ENCODE measurements at places on chromosomes 2 and 18.

- DNase-seq: no peak
These were observed 179.0 kb upstream of the TMEFF2 start for GRCh38 chr2:192373754-192374153.

- no peak for DNase-seq
These were observed at the start of gene EMILIN1 for GRCh38 chr2:27078267-27079194. Gene EMILIN1, plus strand, starts transcription at chr2:27078615. Its CDS starts 451 bp downstream, at chr2:27079066.

DNA sequence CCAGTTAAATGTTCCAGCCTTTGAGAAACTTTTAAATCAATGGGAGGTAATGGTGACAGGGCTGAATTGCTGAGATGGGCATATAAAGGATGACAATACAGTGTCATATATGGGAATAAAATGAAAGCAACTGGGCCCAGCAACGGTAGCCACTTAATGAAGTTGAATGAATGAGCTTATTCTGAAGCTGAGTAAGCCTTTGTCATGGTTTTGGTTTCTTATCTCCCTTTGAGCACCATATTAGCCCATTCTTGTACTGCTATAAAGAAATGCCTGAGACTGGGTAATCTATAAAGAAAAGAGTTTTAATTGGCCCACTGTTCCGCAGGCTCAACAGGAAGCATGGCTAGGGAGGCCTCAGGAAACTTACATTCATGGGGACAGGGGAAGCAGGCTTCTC lies 3.5 kb upstream of the THUMPD2 start:
- no peak for DNase-seq

DNA sequence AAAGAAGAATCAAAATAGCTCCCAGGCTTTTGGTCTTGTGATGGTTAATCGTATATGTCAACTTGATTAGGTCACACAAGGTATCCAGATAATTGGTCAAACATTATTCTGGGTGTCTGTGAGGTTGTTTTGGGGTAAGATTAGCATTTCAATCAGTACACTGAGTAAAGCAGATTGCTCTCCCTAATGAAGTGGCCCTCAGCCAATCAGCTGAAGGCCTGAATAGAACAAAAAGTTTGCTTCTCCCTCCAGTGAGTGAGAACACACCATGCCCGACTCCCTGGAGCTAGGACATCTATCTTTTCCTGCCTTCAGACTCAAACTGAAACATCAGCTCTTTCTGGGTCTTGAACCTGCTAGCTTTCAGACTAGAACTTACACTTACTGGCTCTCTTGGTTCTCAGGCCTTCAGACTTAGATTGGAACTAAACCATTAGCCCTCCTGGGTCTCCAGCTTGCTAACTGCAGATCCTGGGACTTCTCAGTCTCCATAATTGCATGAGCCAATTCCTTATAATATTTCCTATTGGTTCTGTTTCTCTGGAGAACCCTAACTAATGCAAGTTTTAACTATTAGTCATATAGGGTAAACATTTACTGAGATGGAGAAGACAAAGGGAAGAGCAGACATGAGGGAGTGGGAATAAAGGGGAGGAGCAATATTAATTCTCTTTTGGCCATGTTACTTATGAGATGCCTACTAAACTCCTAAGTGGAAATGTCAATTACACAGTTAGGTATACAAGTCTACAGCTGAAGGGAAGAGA lies 25.5 kb downstream of the LNPK start:
- DNase-seq: no peak

DNA sequence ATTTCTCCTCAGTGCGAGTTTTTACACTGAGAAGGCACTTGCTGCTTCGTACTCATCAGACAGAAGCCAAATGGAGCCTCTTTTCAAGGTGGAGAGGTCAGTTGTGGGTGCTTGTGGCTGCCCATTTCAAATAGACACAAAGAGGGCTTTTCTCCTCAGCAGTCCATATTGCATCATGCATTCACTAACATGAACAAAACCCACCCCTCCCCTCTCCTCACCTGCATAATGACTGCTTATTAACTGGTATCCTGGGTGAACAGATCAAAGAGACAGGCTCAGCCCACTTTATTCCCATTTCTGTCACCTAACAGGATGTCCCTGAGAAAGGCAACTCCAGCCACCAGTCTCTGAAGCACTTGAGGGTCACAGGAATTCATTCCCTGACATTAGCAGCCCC lies 28.9 kb downstream of the KLF7 start:
- no peak for DNase-seq

DNA sequence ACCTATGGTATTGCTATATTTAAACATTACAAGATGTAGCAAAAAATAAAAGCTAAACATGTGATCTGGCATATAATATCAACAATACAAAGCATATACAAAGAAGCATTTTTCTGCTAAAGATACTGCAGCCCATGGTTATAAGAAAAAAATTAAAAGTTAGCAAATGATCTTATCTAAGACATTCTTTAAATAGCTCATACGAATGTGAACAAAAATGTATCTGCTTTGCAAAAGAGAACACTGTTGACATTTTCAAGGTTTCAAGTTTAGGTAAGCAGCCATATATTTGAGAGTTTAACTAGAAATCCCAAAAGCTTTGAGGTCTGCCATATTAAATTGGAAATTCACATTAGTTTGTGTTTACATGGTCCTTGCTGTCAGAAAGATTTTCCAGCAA lies 301.0 kb upstream of the SLC39A10 start:
- no peak for DNase-seq

DNA sequence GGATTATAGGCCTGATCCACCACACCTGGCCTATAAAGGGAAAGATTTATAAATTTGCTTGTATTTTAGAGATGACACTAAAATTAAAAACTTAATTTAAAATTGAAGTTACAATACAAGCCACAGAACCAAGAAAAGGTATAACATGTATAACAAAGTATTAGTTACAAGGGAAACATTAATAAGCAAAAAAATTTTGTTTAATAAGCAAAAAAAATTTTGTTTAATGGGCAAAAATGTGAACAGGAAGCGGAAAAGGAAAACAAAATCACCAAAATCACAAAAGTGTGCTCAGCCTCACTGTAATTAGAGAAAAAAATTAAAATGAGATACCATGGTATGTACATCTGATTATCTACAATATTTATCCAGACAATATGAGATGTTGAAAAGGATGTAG lies 15.9 kb upstream of the NDUFV2 start:
- no peak for DNase-seq

DNA sequence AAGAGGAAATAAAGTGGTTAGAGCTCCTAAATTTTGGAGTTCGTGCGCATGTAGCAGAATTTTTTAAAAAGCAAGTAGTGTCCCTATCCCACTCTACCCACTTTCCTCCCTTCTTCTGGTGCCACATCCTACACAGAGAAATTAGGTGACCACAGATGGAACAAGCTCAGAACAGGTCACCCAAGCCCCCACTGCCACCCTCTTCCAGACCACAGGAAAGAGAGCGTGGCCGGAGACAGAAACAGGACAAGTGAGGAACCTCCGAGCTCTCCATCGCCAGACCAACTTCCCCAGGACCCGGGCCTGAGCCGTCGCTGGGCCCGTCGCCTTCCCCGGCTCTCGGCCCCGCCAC lies 433 bp downstream of the NPC1 start:
- no peak for DNase-seq

DNA sequence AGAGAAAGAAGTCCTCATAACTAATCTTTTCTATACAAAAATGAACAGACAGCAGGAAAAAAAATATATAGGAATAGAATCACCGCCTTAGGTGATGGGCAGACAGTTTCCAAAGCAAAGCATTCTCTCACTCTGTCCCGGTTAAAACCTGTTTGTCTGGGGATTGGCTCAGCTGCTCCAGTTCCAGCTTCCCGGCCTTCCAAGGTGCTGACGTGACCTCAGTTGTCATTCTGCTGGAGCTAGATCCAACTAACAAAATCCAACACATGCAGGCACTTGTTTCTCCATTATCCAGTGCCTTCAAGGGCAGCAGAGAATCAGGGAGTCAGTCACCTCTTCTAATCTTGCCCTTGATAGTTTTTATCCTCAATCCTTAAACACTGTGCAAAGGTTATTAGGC lies 52.8 kb downstream of the IKZF2 start:
- DNase-seq: no peak

GRCh38 chr18:70181015-70181414 lies 24.5 kb downstream of the RTTN start:
- DNase-seq: no peak

DNA sequence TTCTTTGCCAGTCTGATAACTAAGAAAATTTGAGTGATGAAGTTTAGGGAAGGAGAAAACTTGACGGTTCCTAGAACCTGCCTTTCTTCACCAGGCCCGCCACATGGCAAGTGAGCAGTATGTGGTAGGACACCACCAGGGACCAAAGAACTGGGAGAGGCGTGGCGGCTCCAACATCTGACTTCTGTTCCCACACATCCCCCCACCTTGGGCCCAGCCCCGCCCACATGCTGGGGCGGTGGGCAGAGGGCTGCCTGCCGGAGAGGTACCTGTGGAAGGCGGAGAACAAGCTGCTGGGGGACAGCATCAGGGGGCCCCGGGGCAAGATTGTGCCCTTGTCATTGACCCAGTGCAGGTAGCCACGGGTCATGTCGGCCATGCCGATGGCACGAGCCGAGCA lies 75.0 kb downstream of the EMILIN2 start:
- DNase-seq: no peak

DNA sequence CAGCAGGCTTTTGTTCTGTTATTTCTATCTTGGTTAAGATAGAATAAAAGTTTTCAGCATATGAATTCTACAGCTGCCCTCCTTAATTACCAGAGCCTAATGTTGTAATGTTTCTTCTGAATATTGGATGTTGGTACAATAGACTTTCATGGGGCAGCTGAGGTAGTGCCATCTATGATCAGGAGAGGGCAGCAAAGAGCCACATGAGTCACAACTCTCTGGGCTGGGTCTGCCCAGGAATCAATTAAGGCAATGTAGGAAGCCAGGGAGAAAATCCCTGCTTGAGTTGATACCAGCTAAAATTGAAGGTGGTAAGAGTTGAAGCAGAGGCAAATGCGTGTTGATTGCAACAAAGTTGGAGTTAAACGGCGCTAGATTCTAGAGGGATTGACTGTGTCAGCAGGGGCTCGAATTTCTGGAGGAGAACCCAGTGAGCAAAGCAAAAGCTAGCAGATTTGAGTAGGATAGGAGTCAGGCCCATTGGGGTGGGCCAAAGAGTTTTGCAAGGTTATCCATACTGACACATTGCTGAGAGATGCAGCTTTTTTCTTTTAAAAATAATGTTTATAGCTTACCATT lies 10.6 kb upstream of the MC5R start:
- peak; percentile 36 for DNase-seq

- no peak for DNase-seq
These were observed 252.5 kb upstream of the SIX2 start for GRCh38 chr2:45261746-45262145.

GRCh38 chr2:203451689-203452088 lies 83.4 kb downstream of the RAPH1 start:
- DNase-seq: no peak

DNA sequence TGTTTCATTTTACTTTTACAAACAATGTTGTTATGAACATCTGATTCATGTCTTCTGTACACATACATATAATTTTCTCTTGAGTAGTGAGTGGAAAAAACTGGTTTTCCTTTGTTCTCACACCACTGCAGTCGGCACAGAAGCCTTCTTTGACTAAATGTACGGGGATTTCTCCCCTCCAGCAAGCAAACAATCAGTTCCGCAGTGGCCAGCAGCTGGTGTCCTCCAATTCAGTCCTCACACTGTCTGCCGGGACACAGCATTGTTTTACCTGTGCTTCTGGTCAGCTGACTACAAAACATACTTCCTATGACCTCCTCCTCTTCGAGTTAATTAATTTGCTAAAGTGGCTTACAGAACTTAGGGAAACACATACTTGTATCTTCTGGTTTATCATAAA lies 202.8 kb downstream of the WDR7 start:
- DNase-seq: no peak

DNA sequence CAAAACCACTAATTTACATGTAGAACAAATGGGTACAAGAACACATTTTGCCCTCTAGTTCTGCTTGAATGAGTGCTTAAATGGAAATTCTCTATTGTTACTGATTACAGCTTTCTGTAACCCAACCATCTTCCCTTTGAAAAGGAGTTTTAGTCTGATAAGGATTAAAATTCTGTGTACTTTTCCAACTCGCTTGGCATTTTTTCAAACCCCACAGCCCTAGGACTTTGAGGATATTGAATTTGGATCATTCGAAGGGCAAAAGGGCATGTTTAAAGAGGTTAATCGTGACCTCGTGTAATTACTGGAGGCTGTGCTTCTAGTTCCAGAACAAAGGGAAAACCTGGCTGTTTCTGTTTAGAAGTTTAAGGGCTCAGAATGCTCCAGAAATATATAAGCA lies 432.3 kb downstream of the PID1 start:
- no peak for DNase-seq

- DNase-seq: no peak
These were observed 303.7 kb upstream of the HS6ST1 start for GRCh38 chr2:128622371-128622770.

- no peak for DNase-seq
These were observed 258.3 kb downstream of the CYRIA start for GRCh38 chr2:16407358-16407757.

DNA sequence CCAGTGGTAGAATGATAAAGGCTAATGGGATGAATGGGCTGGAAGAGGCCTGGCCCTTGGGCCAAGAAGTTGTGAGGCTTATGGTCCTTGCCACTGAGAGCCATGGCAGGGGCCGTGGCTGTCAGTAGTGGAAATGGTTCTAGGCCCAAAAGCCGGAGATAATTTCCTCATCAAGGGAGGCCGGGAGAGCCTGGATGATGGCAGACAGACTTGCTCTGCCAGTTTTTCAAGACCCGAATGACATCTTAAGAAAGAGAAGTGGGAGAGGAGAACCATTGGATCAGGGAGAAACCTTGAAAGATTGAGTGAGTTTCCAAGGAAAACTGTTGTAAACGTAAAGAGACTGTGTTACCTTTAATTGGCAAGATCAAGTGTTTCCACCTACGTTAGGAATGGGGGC lies 46.3 kb upstream of the VPS54 start:
- DNase-seq: no peak

- DNase-seq: no peak
These were observed 9.9 kb downstream of the C1D start for GRCh38 chr2:68052717-68053422.

GRCh38 chr2:79862756-79863155 lies 349.9 kb downstream of the CTNNA2 start:
- no peak for DNase-seq

- DNase-seq: no peak
These were observed 5.9 kb downstream of the OTOF start for GRCh38 chr2:26471766-26472706.

GRCh38 chr2:237097911-237098702 lies 12.4 kb downstream of the COPS8 start:
- DNase-seq: no peak

- no peak for DNase-seq
These were observed 10.5 kb upstream of the AGAP1 start for GRCh38 chr2:235483313-235483712.

DNA sequence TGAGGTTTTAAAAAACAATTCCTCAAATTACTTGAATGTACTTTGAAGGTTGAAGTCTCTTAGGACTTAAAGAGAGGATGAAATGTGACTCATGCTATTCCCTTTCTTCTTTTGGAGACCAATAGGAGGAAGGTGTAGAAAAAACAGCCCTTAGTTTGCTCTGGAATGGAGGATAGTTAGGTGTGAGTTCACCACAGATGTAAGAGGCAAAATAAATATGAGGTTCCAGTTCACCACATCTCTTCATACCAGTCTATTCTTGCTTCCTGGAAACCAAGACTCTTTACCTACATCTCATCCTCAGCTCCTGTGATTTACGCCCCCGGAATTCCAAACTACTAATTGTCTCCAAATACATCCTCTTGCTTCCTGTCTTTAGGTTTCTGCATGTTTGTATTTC lies 77.5 kb upstream of the TTC21B start:
- DNase-seq: no peak

GRCh38 chr2:168428431-168428830 lies 27.6 kb upstream of the CERS6 start:
- DNase-seq: no peak

- no peak for DNase-seq
These were observed 101.5 kb downstream of the GALNT1 start for GRCh38 chr18:35683021-35683420.
